Pons (tissue), 1 donor: ENCODE measurements at places on chromosomes 1 and 21.

DNA sequence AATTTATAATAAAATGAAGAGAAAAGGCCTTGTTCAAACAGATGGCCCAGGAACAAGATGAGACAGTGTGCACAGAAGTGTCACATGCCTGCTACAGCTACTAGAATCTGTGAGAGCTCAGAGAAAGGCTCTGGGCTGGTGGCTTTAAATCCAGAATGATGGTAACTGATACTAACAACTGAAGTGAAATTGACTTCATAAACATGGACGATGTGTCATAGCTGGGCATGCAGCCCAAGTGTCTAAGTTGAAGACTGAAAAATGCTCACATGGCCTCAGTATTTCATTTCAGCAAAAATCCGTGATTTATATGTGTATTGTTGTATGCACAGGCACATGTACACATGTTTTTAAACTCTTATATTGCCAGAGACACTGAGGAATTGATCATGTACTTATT, 208.3 kb upstream of the RUNX1 start:
- peak; percentile 47 for DNase-seq

DNA sequence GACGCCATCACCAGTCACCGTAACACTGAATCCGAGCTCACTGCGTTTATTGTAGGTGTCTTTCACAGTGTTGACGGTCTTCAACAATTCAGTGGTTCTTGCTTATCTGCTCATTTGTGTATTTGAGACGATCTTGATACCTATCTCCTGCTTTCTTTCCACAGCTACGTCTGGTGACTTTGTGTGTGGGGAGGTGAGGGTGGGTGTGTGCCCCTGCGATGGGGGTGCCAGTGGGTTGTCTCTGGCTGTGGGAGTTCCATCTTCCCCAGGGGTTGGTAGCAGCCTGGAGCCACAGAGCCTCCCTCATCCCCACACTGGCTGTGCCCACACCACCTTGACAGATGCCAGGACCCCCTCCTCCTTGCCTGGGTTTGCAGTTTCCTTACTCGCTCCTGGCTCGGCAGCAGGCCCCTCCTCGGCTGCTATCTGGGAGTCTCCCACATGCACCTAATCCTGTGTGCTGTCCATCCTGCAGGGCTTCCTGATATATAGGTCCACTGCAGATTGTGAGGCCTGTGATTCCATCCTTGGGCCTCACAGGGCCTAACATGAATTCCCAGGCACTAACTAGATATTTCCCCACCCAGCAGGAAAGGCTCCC, 6.3 kb upstream of the PARP1 start:
- no peak for DNase-seq

- peak; percentile 27 for DNase-seq
These were observed 438 bp downstream of the MRPS6 start for GRCh38 chr21:34073749-34074282.

DNA sequence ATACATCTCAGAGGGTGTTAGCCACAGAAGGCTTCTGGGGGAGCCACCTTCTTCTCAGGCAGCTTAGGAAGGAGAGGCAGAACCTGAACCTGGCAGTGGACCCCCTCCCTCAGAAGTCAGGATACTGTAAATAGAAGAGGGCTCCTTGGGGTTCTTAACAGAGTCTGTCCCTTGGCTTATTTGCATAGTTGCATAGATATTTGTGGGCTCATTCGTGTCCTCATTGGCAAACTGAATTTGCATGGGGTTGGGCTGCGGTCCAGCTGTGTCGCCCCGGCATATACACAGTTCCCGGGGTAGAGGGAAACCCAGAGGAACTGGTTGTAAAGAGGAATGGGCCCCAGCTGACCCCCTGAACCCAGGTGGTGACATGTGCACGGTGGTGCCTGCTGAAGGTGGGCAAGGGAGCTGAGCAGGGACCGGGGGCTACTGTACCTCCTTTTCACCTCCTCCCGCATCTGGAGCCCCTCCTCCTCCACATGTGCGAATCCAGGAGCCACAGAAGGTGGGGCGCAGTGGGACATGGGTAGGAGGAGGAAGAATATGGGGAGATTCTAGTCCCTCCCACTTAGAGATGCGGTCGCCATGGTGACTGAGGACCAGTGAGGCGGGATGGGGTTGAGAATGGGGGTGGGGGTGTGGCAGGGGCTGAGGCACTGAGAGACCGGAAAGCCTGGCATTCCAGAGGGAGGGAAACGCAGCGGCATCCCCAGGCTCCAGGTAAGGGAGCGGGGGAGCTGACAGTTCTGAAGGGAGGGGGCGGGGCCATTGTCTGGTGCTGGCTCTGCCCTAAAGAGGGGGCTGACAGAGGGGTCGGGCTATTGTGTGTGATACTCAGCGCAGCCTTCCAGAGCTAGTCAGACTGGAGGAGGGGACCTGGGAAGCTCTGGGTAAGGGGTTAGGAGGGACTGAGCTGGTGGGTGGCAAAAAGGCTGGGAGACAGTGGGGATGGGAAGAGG, 3.7 kb upstream of the SEMA4A start:
- no peak for DNase-seq

GRCh38 chr1:13224480-13225060, 1.4 kb downstream of the PRAMEF18 start:
- no peak for DNase-seq

GRCh38 chr1:10679496-10680220, 116.8 kb downstream of the CASZ1 start:
- DNase-seq, result no peak

GRCh38 chr1:21631944-21632887, 36.9 kb downstream of the RAP1GAP start:
- DNase-seq, result no peak

DNA sequence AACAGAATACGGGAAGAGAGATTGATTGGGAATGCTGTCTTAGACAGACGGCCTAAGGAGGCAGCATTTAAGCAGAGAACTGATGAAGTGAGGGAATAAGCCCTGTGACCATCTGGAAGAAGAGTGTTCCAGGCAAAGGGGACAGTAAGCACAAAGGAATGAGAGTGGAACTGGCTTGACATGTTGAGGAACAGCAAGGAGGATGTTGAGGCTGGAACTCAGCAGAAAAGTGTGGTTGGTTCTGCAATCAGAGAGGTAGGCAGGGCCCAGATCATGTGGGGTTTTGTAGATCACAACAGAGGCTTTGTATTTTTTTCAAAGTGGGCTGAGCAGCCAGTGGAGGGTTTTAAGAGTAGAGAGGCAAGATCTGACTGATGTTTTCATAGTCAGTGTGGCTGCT, 157.4 kb downstream of the DNM3 start:
- DNase-seq, result no peak

- DNase-seq, result peak; percentile 31
These were observed 272.6 kb downstream of the S1PR1 start for GRCh38 chr1:101509370-101509769.

- no peak for DNase-seq
These were observed 88.2 kb upstream of the PALMD start for GRCh38 chr1:99557546-99558202.

- peak; percentile 24 for DNase-seq
These were observed 446.6 kb downstream of the SIPA1L2 start for GRCh38 chr1:232183266-232183800.

DNA sequence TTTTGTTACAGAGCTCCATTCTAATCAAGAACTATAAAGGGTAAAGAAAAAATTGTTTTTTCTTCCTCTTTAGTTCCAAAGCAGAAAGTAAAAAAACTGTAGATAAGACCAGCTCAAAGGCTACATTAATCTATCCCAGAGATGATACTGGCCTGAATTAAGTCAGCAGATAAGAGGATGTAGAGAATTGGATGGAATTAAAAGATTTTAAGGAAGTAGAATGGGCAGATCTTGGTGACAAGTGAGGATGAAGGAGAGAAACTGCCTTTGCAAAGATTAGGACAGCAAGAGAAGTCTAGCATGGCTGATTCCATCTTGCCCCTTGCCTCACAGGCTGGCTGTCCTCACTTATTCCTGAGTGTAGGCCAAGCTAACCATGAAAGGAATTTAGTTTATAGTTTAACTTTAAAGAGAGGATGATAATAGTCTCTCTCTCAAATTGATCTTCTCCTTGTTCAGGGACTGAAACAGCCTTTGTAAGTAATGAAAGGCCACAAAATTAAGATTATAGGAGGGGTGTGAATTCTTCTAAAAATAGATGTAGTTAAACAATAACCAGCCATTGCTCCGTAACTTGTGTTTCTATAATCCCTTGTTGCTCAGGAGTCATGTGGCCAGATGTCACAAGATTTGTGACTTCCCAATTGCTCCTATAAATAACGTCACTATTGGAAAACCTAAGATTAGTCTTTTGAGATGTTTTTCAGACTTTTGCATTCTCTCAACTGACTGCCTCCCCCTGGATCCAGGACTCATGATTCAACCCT, 265.0 kb upstream of the USP24 start:
- no peak for DNase-seq

GRCh38 chr1:84267476-84267875, 34.0 kb upstream of the SAMD13 start:
- no peak for DNase-seq

GRCh38 chr1:226535666-226536065, 12.9 kb upstream of the STUM start:
- DNase-seq, result no peak

- peak; percentile 61 for DNase-seq
These were observed 16.8 kb upstream of the ETV3 start for GRCh38 chr1:157154940-157155514.
